ENCODE measurements at places on chromosomes 1 and 21.
A peak's percentile ranks its signal among the peaks of the same experiment; 100 is the strongest.

DNA sequence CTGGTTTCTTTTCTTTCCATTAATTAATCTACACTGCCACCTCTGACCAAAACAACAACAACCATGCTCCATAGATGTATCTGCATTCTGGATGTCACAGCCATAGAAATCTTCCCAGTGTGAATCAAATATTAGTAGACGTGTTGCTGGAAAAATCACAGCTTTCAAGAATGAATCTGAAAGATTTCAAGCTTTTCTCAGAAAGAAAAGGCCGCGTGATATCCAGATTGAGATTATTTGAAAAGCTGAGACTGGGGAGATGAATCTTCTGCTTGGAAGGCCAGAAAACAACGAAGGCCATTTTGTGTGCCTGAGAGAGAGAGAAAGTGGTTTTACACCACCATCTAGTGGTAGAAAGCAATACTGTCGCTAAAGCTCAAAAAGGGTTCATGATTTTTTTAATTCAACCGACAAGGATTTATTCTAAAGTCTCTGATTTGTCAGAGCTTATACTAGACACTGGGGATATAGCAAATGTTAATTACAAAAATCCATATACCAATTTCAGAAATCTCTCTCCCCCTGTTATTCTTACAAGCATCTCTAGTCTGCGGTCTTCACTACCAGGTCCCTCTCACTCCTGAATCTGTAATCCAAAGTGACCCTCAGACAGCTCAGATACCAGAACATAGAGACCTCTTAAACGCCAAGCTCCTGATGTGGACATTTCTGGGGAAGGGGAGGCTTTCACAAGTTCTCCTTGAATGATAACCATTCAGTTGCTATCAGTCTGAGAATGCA, 87.5 kb upstream of the SGIP1 start:
- DNase-seq: no peak

DNA sequence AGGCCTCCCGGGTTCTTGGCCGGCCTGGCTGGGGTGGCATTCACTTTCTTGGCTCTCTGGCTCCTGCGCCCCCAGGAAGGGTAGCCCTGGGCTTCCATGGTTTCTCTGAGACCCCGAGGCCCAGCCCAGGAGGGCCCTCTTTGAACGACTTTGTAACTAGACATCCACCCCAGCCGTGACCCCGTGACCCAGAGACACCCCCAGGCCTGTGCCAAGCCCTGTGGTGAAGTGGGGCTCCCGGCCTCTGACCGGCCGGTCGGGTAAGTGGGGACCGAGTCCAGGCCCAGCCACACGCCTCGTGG, 64.0 kb downstream of the COL18A1 start:
- DNase-seq: no peak

GRCh38 chr1:63721531-63722189, 52.2 kb upstream of the ROR1 start:
- DNase-seq: no peak

GRCh38 chr1:16032388-16033102, 10.7 kb downstream of the CLCNKA start:
- DNase-seq: peak; percentile 35

DNA sequence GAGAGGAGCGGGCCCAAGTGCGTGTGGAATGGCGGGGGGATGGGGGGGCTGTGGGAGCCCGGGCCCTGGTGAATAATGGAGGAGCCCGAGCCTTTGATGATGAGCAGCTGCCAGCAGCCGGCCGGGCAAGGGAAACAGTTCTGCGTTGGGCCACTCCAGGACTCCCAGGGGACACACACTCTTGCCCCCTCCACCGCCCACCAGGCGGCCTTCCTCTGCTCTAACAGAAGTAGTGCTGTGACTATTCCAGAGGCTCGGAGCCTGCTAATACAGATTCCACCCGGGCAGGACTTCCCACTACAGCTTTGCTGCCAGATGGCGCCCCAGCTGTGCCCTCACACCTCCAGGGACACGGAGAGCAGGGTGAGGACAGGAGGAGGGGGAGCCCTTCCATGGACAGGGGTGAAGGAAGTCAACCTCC, 48.2 kb upstream of the LRP8 start:
- DNase-seq: no peak

DNA sequence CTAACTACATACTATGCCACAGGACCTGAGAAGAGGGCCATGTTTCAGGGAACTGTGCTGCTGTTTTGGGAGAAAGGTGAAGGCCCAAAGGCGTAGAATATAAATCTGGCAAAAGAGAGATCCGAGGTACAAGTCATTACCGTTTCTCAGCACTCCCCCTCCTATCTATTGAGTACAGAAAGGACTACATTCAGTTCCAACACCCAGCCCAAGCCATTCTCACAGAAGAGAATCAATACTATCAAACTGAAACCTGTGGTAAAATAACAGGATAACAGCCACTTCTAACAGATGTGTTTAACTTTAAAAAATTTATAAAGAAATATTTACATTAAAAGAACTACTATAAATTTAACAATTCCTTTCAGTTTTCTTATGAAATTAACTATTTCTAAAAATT, 7.8 kb downstream of the AHCTF1 start:
- no peak for DNase-seq

GRCh38 chr1:87135329-87135712, 193.4 kb upstream of the LMO4 start:
- no peak for DNase-seq

DNA sequence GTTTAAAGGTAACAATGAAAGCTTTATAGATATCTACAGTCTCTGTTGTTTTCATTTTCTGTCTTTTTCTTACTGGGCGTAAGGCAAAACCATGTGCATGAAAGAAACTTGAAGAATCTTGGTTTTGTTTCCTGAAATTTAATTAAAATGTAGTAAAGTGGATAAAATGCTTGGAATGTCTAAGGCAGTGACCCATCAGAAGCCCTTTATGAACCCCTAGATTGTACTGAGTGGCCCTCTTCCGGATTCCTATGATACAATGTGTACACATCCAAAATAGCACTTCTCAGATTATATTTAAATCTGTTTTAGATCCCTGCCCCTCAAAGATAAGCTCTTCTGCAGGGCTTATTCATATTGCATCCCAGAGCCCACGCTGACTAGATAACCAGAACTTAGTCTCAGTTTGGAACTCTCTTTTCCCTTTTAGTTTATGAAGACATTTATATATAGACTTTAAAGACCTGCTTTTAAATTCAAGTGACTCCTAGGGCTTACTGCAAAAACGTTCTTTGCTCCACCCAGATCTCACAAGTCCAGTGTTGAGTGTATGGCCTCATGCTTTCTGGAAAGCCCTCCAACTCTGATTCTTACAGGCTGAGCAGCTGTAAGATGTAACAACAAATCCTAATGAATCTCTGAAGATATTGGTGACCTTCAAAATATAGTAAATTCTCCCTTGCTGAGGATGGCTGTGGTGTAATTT, 142.9 kb downstream of the LRRC7 start:
- DNase-seq: no peak

GRCh38 chr1:167923324-167924056, 9.6 kb upstream of the ADCY10 start:
- DNase-seq: no peak

GRCh38 chr1:28104866-28105467, 16.6 kb upstream of the EYA3 start:
- DNase-seq: no peak

GRCh38 chr21:44730028-44730395, 18.6 kb upstream of the TSPEAR start:
- DNase-seq: no peak

- no peak for DNase-seq
These were observed 342.0 kb downstream of the USP25 start for GRCh38 chr21:16071761-16072160.

- DNase-seq: no peak
These were observed 1075.7 kb downstream of the AMY1C start for GRCh38 chr1:104825401-104825800.

- DNase-seq: no peak
These were observed 64.1 kb downstream of the LRRN2 start for GRCh38 chr1:204621396-204621795.

DNA sequence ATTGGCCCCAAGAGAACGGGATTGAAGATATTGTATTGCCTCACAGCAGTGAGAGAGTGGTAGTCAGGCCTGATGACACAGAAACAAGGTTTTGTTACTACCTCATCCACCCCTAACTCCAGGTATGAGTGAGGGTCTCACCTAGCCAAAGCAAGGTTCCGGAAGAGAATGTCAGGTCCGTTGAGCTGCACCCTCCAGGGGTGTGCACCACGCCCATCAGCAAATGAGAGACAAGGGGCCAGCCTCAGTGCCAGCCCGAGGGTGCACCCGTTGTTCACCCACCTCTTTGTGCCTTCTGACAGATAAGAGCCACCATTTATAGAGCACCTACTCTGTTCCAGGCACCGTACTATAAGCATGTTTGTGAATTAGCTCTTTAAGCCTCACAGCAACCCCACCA, 121.9 kb upstream of the IPO9 start:
- DNase-seq: no peak

DNA sequence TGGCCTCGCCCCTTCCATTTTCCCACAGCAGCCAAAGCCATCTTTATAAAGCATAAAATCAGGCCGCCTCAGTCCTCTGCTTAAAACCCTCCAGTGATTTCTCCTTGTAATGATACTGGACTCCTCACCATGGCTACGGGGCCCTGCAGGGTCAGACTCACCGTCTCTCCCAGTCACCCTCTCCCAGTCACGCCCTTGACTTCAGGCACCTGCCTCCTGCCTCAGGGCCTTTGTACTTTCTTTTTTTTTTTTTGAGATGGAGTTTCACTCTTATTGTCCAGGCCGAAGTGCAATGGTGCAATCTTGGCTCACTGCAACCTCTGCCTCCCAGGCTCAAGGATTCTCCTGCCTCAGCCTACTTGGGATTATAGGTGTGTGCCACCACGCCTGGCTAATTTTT, 47.8 kb downstream of the PIK3CD start:
- no peak for DNase-seq

GRCh38 chr1:201460814-201461644, 8.0 kb downstream of the PHLDA3 start:
- no peak for DNase-seq

DNA sequence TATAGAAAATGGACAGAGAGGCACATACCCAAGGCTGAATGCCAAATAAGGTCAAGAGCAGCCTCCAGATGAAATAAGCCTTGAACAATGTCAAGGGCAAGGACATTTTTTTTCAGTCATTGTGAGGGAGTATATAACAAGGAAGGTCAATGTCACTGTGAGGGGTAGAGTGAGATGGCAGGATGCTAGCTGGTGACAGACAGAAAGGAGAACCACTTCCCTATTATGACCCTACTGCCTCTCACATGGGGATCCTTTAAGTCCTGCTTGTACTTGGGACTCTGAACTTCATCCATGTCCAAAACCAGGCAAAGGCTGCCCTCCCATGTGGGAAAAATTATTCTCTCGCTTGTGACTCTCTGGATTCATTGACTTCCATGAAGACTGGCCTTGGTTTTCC, 119.5 kb upstream of the COA6 start:
- no peak for DNase-seq

DNA sequence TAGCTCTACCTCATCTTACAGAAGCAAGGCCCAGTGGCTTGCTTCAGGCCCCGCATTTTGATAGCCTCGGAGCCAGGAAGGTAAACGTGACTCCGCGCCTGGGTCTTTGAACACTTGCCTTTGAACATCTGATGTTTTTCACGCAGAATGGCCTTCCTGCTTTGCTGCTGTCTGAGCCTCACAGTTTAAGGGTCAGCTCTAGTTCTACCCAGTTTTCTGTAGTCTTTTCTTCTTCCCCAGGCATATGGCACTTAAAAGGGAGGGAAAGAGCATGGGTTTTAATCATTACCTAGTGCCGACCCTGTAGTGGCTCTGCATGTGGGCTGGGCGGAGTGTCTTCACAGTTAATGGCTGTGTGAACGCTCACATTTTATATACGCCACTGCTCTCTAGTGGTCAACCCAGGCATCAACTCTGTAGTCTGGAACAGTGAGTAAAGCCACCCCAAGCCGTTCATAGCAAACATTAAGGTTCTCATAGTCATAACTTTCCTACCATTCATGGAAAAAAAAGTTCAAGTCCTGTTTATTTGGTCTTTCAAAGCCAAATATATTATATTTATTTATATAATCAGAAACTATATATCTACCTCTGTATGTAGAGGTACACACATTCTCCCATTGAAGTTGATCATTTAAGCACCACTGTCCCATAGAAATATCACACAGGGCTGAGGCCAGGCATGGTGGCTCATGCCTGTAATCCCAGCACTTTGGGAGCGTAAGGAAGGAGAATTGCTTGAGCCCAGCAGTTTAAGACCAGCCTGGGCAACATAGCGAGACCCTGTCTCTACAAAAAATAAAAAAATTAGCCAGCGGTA, 78.1 kb downstream of the IER5 start:
- DNase-seq: peak; percentile 47

- no peak for DNase-seq
These were observed 89.8 kb downstream of the TRIM11 start for GRCh38 chr1:228316589-228317387.

DNA sequence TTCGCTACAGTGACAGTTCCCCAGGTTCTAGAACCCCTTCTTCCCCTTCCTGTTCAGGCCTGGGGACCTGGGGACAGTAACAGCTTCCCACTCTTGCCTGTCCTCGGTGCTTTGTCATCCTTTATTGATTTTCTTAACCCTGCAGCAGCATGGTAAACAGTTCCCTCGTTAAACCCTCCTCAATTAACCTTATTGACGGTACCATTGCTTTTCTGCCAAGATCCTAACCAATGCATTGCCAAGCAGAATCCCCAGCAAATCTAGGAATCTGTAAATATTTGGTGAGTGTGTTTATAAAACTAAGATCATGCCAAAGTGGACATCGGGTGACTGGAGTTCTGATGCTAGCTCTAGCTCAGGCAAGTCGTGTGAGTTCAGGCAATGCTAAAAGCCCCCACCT, 99.6 kb upstream of the KAZN start:
- no peak for DNase-seq

DNA sequence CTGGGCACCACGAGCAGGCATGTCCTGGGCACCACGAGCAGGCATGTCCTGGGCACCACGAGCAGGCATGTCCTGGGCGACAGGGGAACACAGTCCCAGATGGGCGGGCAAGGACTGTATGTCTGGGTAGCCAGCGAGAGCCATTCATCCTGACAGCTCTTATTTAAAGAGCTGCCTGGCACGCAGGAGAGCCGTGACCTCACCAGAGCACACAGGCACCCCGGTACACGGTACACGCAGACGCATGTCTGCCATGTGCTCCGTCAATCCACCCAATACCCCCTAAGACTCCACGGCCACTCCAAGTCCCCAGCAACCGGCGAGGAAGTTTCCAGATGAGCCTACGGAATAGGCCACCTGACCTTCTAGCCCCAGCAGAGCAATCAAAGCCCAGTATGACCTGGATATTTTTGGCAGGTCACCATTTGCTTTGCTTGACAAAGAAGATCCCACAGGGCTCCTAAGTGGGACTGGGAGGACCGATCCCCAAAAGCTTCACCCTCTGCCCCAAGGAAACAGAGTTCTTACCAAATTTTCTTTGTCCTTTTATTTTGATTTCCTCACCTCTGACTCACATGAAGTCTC, 51.7 kb downstream of the CASZ1 start:
- DNase-seq: no peak

DNA sequence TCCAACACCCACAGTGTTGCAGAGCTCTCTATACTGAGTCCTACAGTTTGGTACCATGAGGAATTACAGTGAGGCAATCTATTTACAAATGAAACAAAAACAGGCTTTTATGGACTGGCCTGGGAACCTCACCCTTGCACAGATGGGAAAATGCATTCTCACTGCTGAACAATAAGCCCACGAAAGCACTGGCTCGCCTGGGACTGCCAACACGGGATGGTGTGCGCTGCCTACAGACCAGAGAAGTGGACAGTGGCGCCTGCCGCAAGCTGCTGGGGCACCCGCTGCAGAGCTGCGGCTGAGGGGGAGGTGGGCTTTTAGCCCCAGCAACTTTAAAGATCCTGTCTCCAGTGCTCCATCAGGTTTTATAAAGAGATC, 28.5 kb upstream of the ABCG1 start:
- no peak for DNase-seq
